ENCODE measurements at places on chromosomes 16 and 17. TPM values are rescaled to one million over a fixed set of nuclear protein-coding genes. Genes with fewer than 3 reads are reported as not detected.

RCVRN gene
- not detected for total RNA-seq

SAMD14 gene
- total RNA-seq, result not detected

THOC6 gene
- 35.2 TPM for total RNA-seq

LRRC37A gene
- total RNA-seq, result 1.5 TPM

TEX14 gene
- not detected for total RNA-seq

BAHCC1 gene
- 6.7 TPM for total RNA-seq

TBC1D3D gene
- total RNA-seq, result not detected

CFAP97D1 gene
- total RNA-seq, result 0.09 TPM

SMIM36 gene
- not detected for total RNA-seq

DNA sequence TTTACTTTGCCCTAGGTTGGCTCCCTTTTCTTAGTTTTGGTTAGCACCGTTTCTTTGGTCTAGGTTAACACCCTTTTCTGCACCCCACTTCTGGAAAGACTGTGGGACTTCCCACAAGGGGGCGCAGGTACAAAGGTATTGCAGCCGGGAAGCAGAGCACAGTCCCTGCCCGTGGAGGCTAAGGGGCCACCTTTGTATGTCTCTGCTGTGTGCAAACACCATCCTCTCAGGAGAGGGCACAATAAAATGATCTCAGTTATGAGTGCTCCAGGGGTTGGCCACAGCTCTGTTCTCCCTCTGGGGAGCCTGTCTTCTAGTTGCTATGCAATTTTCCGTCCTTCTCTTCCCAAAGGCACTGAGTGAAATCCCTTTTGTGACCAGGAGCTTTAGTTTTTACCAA, 28.4 kb upstream of the TMC5 start:
- DNase-seq, result peak; percentile 38

GRCh38 chr16:27436065-27436464, 34.1 kb downstream of the IL21R start:
- no peak for DNase-seq

DNA sequence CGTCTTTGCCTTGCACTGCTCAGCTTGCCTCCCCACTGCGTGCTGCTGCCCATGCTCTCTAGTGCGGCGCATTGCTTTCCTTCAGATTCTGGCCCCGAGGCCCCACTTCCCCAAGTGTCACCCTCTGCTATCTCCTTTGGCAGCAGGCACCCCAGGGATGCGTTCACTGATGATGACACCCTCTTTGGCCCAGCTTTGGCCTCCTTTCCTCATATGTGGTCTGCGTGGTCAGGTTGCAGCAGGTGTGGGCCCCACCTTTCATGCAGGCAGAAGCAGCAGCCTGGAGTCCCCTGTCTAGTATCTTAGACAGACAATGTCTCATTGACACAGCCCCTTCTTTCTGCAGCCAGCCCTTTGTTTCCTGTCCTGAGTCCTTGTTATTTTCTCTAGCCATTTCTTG, 4.8 kb upstream of the CCL3 start:
- no peak for DNase-seq

- DNase-seq, result no peak
These were observed 4.3 kb downstream of the TMEM11 start for GRCh38 chr17:21209511-21210175.

DNA sequence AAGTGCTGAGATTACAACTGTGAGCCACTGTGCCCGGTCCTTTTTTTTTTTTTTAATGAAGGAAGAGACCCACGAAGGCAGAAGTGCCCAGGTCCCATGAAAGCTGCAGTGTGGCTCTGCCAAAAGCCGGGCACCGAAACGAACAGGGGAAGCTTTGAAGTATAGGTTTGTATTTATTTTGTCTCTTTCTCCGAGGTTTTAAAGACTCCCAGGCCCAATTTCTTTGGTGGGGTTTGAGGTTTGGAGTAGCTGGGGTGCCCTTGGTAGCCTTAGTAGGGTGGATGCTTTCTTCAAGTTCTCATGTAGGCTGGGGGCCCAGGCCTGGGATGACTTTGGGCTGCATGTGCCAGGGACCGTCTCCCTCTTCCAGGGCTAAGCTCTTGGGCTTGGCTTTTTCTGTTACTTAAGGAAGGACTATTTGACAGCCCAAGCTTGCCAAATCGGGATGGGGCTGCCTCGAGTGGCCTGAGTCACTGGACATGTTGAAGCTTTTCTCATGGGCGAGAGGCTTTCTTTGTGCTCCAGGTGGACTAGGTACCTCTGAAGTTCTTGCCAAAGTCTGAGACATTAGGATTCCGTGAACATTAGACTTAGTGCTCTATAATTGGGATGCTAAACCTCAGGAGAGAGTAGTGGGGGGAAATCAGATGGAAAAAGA, 66.3 kb downstream of the WIPI1 start:
- no peak for DNase-seq

- no peak for DNase-seq
These were observed 19.6 kb upstream of the PDK2 start for GRCh38 chr17:50075446-50076032.

DNA sequence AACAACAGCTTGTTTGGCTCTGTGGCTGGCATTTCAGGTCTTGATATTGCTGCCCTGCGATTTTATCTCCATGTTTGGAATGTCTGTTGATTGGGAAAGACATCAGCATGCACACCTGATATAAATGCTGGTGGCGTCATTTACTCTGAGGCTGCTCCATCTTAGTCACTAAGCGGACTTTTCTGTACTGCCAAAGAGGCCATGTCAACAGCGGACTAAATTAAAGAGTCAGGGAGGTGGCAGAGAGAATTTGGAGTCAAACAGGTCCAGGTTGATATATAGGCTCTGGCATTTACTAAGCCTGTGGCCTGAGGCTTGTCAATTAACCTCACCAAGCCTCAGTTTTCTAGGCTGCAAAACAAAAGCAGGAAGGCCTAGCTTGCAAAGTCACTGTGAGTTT, 6.2 kb downstream of the RBFOX1 start:
- no peak for DNase-seq

- DNase-seq, result no peak
These were observed at the start of gene CEMP1 for GRCh38 chr16:2531371-2531695. Gene CEMP1, minus strand, starts transcription at chr16:2531408. Its CDS starts 335 bp downstream, at chr16:2531073.

- no peak for DNase-seq
These were observed 755 bp upstream of the C16orf89 start for GRCh38 chr16:5066511-5066910.

DNA sequence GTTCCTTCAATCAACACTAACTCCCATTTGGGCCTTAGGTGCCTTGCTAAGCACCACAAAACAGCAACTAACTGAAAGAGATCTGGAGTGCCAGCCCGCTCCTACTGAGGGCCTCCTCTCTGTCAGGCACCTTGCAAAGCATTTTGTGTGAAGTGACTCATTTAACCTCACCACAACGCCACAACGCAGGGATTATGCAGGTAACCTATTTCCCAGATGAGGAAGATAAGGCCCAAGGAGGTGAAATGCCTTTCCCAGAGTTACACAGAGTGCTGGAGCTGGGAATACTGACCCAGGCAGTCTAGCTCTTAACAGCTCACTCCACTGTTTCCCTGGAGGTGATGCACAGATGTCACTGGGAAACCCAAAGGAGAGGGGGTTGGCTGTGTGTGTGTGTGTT, 32.8 kb downstream of the DRC3 start:
- no peak for DNase-seq

DNA sequence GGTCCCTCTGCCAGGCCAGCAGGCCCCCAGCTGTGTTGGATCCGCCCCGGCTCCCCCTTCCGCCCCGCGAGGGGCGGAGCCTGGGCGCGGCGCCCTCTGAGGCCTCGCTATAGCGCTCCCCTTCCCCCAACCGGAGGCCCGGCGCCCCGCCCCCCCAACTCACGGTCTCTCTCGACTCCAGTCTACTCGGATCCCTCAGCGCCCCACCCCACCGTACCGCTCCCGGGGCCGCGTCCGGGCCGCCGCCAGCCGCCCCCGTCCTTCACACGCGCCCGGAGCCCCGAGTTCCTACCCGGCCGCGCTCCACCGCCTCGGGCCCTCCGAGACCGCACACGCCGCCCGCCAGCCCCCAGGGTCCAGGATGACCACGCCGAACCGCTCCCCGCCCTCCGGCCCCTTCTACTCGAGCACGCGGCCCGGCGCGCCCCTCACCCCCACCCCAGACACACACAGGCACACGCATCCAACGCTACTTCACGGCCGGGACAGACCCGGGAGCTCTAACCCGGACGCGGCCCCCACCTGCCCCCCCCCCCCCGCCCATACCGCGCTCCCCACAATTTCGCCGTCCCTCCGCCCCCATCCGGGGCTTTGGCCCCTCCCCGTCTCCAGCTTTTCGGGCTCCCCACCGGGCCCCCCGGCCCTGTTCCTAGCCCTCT, 1.4 kb downstream of the PHF23 start:
- DNase-seq, result peak; percentile 69

DNA sequence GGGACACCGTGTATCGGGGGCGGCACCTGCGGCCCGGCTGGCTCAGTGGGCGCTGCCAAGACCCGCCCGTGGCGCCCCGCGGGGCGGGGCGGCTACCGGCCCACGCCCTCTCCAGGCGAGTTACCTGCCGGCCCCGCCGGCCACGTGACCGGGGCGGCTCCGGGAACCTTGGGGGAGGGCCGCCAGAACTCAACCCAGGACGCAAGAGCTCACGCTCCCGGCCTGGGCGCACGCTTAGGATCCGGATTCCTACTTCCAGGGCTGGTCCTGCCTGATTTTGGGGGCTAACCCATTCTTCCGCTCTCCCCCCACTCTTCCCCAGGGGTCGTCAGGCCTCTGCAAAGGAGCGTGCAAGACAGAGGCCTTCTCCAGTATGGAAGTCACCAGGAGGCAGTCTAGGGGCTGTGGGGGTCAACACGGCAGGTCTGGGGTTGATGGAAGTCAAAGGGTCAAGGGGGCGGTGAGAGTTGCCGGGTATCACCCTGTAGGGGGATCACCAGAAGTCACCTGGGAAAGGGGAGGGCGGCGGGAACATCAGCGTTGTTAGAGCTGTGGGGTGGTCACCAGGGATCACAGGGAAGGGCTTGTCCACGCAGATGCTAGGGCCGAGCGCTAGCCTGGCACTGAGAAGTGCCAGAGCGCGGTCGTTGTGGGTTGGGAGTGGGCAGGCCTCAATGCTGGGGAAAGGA, 354 bp upstream of the ESRP2 start:
- DNase-seq, result no peak

DNA sequence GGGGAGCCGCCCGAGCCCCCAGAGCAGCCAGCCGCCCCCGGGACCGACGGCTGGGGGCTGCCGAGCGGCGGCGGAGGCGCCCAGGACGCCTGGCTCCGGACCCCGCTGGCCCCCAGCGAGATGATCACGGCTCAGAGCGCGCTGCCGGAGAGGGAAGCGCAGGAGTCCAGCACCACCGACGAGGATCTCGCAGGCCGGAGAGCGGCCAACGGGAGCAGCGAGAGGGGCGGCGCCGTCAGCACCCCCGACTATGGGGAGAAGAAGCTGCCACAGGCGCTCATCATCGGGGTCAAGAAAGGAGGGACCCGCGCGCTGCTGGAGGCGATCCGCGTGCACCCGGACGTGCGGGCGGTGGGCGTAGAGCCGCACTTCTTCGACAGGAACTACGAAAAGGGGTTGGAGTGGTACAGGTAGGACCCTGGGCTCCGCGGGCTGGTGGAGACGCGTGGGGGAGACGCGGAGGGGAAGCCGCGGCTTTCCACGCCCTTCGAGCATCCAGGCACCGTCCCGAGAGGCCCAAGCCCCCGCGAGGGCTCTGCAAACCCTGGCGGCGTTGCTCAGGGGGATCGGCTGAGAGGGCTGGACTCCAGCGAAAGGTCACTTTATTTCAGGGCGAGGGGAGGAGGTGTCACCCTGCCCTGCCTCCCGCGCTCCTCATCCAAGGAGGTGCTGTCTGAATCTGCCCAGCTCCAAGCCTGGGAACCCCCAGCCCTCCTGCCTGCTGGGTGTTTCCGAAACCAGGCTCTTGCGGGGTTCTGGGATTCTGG, 1.2 kb downstream of the HS3ST4 start:
- no peak for DNase-seq

DNA sequence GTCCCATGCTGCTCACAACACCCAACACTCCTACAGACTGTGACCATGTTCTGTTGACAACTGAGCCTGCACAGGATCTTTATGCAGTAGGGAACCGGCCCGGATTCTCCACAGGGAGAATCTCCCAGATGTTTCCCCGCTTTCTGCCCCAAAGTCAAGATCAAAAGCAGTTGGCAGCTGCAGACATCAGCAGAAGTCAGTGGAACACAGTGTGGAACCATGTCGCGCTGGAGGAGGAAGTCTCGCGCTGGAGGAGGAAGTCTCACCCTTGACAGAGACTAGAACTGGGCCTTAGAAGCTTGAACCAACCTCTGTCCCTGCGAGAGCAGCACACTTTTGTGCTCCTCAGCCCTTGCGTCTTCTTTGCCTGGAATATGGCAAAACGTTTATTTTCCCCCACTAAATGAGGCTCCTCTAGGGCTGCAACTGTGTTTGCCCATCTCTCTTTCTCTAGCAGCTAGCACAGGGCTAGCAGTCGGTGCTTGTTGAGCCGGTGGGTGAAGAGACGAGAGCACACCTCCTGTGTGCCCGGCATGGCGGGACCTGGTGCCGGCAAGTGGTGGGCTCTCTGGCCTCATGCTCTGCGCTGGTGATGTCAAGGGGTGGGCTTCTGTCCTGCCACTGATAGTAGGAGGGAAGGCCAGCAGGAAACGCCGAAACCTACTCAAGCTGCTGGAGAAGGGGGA, 2.1 kb upstream of the MRC2 start:
- DNase-seq, result no peak

DNA sequence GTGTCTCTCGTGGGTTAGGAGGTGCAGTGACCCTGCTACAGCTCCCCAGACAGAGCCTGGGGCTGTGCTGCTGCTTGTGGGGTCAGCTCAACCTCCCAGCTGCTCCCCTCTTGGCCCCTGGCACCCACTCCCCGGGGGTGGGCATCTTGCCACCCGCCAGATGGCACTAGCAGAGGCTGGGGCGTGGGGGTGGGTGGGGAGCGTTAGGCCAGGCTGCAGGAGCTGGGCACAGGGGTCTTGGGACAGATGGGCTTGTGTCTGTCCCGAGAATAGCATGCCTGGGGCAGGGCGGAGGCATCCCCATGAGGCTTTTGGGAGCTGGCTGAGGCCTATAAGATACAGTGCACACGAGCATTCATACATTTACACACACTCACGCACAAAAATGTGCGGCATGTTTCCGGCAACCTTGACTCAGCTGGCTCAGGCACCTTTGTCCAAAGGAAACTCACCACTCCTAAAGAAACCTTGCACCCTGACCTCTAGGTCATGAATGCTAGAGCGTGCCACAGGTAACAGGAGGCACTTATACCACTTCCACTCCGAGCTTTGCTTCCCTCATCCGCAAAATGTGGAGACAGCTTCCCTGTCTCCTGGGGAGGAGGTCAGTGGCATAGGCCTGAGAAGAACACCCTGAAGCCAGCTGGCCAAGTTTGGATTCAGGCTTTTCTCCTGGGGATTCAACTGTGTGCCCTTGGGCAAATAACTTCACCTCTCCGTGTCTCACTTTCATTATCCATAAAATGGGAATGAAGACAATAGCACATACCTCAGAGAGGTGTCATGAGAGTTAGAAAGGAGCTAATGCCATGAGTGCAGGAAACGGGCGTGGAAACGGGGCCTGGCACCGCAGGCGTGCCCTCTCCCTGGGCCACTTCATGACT, 78.9 kb upstream of the LHX1 start:
- no peak for DNase-seq
